ENCODE measurements at places on chromosomes 6 and 20.

DNA sequence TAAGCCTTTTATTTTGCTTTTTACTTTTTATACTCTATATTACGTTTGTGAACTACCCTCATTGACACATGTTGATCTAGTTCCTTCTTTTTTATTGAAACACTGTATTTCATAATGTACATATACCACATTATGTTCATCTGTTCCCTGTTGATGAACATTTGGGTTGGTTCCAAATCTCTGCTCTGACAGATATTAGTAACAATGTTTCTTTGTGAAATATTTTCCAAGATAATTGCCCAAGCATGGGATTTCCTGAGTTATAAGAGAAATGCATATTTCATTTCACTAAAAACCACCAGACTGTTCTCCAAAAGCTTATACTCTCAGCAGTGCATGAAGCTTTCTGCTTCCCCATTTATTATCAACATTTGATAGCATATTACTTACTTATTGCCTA is 44.2 kb upstream of the TNFRSF21 start:
- DNase-seq = no peak

DNA sequence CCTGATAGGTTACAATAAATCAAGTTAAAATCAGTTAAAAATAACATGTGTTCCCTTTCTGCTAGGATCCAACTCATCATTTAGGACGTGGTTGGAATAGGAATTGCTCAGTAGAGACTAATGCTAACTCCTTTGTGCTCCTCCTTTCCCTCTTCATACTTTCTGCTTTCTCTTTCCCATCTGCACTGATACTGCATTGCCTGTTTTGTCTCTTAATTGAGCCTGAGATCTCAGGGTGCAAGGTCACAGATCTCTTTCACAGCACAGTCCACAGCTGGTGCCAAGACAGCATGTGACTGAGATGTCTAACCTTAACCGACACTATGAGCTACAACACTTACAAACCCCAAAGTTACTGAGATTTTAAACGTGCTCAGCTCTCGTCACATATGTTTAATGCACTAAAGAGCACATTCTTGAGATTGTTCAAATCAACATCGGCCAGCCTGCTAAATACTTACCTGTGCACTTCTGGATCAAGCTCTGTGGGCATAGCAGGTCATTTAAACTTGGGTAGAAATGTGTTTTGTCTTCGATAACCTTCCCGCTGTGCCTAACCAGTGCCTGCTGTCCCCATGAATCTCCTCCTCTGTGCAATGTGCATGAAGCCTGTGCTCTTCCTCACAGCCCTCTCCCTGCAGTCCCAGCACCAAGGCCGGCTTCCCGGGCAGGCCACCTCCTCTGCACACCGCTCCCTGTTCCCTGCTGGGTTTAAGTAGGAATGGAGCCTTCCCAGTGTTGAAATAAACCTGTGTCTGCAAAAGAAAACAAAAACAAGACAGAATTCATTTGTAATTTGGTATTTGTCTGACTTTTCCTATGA is 39.6 kb upstream of the AFDN start:
- DNase-seq = no peak

DNA sequence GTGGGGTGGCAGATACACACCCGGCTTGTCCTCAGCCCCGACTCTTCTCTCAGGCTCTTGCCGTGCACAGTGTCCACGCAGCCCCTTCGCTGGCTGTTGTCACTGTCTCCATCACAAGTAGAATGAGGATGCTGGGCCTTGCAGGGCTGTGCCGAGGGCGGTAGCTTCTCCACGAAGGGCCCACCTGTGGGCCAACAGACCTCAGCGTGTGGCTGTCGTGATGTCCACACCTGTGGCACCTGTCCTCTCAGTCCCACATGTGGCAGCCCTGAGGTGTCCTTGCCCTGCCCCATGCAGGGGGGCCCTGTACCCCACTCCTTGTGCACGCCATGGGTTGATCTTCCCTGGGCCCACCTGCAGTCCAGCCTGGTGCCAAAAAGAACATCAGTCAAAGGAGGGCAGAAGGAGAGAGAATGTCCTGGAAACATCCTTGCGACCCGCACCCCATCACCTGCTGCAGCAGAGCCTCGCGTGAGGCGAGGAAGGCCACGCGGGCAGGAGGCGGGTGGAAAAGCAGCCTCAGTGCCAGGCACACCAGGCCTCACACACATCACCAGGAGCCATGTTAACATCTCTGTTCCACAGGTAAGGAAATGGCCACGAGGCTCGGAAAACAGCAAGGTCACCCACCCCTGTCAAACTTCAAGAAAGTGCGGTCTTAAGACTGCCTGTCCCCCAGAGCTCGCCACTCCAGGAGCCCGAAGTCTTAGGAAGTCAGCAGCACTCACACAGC is 22.3 kb upstream of the AFDN start:
- no peak for DNase-seq

- DNase-seq = no peak
Measured at GRCh38 chr20:54107600-54108325, 37.4 kb upstream of the BCAS1 start.

DNA sequence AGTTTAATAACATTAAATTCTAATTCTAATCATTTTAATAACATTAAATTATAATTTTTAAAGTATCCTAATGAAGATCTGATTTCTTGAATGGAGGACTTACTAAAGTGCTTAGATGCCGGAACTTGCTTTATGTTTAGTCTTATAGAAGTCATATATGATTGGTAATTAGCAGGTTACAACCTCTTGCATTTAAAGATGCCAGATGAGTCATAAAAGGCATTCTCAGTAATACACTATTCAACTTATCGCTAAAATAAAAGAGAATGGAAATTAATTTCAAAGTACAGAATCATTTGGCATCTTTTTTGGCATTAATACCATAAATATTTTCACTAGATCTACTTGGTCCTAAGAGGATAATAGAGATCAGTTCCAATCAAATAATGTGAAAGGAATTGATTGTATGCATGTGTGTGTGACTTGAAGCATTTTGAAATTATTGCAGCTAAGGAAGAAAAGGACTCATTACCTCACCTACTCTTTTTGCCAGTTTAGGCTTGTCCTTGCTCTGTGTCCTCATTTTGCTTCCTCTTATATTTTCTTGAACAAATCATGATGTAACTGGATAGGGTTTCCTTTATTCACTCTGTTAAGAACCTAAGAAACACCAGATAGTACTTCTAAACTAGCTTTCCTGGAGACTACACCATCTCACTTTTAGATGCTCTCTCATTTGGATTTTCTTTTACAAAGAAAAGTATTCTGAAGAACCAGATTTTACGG is 2.7 kb downstream of the COL21A1 start:
- no peak for DNase-seq

GRCh38 chr20:18004384-18005031 is 35.7 kb downstream of the MGME1 start:
- no peak for DNase-seq

DNA sequence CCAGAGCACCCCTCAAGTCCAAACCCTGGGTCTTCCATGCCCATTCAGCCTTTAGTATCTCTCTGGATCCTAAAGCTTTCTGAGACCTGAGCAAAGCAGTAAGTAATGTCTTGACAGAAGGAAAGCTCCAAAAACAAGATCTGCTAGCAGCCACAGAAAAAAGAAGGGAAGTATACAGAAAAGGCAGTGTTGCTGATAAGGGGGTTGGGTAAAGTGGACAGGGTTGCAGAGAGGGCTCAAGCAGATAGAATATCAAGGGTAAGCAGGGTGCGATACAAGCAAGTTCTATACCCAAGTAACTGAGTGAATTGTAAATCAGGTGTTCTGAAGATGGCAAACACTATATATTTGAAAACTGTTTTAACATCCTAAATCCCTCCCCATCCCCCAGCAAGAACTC is 113.4 kb upstream of the CARMIL1 start:
- no peak for DNase-seq

- peak; percentile 39 for DNase-seq
Measured at GRCh38 chr6:155366325-155366724, 52.0 kb upstream of the TFB1M start.

GRCh38 chr20:19743640-19743995 is 14.4 kb upstream of the RIN2 start:
- DNase-seq = no peak
